ENCODE measurements at places on chromosomes 1 and 21.

GRCh38 chr1:180198196-180198595, 31.9 kb upstream of the LHX4 start:
- DNase-seq = no peak

- no peak for DNase-seq
Measured at GRCh38 chr1:76048926-76049325, 25.6 kb upstream of the ST6GALNAC3 start.

- DNase-seq = no peak
Measured at GRCh38 chr1:92958203-92958970, 2.9 kb downstream of the DIPK1A start.

DNA sequence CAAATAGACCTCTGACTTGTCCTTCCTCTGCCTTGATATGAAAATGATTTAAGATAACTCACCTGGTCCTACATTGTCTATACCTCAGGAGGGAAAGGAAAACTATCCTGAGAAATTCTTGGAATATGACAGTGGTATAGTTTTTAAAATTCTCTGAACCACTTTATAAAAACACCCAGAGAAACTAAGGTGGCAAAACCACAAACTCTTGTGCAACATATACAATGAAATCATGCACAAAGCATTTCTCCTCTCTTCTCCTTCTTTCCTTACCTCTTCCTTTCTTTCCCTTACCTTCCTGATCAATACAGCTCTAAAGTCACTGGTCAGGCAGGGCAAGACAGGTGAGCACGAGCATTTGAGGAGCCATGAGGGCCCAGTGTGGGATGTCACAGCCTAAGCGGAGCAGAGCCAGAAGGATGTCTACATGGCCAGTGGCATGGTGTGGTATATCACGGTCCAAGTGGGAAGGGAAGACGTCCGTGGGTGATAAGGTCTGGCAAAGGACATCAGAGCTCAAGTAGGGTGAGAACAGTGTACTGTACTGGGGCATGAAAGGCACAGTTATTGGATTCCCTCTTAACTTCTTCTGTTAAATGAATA, 543.3 kb downstream of the DPYD start:
- no peak for DNase-seq

GRCh38 chr21:42236693-42237092, 17.8 kb downstream of the ABCG1 start:
- DNase-seq = no peak

- no peak for DNase-seq
Measured at GRCh38 chr1:234154320-234155251, 218.7 kb upstream of the COA6 start.

DNA sequence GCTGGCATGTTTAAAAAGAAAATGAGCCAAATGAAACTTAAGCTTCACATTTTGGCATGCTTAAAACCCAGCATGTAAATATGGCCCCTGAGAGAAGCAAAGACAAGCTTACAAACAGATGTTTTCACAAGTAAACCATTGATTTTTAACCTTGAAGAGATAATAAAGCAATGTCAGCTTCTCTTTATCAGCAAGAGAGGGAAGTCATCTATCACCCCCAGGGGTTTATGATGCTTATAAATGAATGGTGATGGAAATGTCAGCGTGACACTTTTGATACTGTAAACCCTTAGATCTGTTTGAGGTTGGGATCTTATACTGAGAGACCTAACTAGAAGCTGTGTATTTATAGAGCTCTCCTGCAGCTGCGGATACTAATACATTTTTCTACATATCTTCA, 471.3 kb downstream of the PLA2G4A start:
- no peak for DNase-seq

DNA sequence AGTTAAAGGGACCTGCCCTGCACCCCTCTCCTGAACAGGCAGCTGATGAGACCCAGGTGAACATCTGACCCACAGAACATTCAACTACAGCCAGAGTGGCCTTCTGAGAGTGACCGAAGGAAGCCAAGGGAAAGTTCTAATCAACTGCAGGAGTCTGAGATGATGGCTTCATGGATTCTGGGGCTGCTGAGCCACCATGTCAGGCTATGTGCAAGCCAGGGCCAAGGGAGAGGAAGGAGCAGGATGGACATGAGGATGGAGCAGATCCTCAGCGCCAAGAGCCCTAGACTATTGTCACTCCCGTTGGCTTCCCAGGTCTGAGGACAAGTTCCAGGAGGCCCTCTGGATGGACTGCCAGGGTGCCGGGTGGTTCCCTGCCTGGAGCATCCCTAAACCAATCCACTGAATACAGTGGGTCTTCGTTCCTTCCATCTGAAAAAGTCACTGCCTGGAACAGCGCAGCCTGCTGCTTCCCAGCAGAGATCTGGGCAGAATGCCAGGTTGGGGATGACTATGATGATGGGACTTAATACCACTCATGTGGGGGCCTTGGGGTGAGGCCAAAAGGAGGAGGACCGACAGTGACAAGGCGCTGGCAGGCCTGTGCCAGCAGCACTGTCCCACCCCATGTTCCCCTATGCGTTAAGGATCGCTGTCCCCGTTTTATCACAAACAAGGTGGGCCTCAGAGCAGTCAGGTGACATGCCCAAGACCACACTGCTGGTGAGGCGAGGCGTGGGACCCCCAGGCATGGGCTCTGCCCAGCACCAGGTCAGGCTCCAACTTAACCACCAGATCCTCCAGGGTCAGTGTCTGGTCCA, 19.8 kb downstream of the SPOCD1 start:
- DNase-seq = peak; percentile 51

- DNase-seq = peak; percentile 60
Measured at GRCh38 chr1:202852163-202852904, 36.6 kb downstream of the RABIF start.

DNA sequence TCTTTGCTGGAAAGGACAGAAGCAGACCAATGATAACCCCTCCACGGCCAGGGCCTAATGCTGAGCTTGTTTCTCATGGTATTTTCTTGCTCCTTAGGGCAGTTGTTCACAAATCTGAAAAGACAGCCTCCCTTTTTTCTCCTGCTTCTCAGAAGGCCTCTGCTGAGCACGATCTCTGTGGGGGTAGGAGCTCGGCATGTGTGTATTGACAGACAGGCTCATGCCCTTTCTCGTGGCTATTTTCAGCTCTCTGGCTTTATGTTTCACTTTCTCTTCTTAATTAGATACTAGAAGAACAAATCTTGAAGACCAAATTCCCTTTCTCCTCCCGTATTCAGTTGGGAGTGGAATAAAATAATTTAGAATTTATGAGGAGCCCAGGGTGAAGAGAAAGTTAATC, 768 bp upstream of the RIIAD1 start:
- no peak for DNase-seq

DNA sequence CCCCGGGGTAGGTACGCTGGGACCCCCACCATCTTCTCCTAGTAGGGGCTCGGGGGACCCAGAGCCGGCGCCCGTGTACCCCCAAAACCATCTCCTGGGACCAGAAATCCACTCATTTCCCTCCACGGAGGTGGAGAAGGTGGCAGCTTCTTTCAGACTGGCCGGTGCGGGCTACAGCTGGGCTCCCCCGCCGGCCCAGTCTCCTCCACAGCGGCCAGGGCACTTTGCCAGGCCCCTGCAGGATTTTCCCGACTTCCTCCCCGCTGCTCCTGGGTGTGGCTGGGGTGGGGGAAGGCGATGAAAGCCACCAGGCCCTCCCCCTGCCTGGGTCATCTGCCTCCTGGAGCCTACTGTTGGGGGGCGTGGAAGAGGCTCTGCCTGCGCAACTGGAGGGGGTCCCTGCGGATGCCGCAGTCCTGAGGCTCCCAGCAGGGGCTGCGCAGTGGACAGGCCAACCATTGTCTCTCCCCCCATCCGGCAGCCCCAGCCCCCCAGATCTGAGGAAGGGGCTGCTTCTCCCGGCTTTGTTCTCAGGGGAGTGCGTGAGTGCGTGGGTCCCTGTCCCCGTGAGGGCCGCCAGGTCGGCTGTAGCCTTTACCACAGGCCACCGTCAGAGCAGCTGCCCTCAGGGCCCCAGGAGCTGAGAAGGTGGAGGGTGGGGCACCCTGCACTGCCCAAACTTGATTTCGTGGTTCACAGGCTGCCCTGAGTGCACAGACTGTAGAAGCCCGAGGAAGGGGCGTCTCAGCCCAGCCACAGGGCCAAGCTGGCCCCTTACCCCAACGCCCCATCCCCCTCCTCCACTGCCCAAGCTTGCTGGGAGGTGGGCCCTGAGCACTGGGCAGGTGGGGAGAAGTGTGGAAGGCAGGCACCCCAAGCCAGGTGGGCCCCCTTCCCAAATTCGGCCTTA, 1.3 kb downstream of the AGRN start:
- no peak for DNase-seq

DNA sequence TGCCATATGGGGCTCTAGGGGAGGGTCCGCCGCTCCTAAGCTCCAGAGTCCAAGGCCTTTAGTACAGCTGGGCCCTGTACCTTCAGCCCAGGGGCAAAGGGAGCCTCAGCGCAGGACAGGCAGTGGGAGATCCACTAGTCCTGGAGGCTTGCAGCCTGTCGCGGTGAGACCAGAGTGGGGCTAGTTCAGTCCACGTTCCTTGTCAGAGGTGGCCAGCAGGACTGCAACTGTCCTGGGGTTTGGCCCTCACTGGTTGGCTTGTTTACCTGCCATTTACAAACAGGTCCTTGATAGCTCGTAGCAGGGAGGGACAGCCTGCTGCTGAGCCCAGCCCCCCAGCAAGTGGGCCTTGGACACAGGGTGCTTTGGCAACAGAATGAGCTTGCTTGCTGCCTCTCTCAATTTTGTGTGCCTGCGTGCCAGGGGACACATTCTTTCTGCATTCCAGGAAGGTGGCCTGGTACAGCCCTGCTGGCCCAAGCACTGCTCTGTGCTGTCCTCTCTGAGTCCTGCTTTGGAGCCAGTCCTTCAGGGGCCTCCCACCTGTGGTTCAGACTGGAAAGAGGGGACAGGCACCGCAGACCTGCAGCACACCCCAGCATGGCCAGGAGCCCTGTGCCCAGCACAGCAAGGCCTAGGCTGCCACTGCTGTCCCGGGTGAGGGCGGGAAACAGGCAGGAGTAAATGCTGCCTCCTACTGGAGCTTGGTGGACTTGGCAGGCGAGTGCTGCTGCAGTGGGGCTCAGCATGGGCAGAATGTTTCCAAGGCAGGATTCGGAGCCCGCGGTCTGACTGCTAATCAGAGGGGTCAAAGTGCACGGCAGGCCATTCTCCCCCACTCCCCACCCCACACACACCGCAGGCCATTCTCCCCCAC, 15.2 kb downstream of the H6PD start:
- DNase-seq = peak; percentile 70

- no peak for DNase-seq
Measured at GRCh38 chr1:243287652-243288051, 31.8 kb downstream of the SDCCAG8 start.

- DNase-seq = no peak
Measured at GRCh38 chr21:29130270-29130969, at the start of gene MAP3K7CL. TSS of gene MAP3K7CL (plus strand) at chr21:29130644. CDS start at chr21:29133345, 2,701 bp downstream.

GRCh38 chr1:185404907-185405568, 88.0 kb upstream of the IVNS1ABP start:
- no peak for DNase-seq

GRCh38 chr1:17640393-17640792, 100.9 kb downstream of the ARHGEF10L start:
- DNase-seq = no peak
